NCI-H2081 treated with DMSO at 0.1 percent for 48 hours (cell line): ENCODE measurements at places on chromosomes 16 and 17.

DNA sequence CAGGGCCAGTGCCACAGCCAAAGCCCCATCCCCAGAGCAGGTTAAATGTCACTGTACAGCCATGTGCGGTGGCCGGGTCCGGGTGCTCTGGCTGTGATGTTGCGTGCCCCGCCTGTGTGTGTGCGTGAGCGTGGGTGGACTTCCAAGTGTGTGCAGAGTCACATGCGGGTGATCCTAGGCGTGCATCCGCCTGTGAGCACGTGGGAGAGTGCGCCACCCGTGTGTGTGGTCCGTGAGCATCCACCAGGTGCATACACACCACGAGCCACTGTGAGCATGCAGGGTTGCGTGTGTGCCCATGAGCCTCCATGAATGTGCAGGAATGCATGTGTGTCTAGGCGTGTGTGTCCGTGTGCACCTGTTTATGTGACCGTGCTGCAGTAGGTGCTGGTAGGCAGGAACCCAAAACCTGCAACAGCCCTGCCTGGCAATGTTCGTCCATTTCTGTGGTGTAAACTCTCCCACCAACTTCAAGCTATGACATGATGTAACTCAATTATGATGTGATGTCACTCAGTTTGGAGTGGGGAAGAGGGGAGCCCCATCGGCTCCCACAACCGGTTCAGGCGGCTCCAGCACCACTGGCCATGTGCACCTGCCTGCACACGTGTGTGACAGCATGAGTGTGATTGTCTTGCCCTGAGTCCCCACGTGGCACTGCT is 37.6 kb upstream of the ACSF3 start:
- no peak for DNase-seq

- DNase-seq: no peak
Measured at GRCh38 chr17:5705876-5706576, 121.7 kb upstream of the NLRP1 start.

GRCh38 chr17:32627239-32627996 is 140.6 kb downstream of the CDK5R1 start:
- peak; percentile 98 for DNase-seq

DNA sequence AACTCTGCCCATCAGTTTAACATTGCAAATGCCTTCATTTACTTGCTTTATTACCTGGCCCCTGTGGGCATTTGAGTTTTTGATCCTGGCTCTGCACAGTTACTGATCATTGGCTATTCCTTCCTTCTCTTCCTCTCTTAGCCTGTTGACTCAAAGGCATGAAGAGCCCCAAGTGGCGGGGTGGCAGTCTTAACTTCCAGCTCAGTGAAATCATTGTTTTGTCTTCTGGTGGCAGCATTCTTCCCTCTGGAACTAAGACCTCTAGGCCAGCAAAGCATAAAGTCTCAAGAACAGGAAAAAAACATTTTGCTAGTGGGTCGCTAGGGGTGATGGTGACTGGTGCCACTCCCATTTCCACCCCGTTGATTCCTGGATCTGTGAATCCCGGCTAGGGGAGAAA is 52.3 kb upstream of the MRTFB start:
- no peak for DNase-seq

DNA sequence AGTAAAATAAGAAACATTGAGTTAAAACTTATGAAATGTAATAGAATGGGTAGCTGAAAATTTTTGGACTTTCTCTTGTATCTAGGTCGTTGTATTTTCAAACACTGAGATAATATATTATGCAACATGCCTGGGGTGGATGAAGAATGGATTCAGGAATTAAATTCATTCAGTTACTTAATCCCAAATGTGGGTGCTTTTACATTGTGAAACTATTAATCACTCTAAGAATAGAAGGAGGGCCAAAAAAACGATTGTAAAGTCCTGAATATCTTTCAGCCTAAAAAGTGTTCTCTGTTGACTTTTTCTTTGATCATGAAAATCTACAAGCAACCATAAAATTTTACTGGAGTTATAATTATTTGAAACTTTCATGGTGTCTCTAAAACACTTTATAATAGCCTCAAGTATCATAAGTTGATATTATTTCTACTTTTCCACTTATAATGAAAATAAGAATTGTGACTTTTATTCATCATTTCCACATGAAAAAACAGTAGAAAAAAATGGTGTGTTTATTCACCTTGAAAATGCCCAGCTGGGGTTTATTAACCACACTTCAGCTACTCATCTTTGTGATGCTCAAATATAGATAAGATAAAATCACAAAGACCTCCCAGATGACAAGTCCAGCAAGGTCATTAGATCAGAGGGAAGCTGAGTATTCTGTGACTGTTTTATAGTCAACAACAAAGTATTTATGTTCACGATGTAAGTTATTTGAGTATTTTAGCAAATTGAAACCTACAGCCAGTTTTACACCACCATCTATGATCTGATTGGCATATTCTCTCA is 619.9 kb upstream of the SOX9 start:
- DNase-seq: no peak

DNA sequence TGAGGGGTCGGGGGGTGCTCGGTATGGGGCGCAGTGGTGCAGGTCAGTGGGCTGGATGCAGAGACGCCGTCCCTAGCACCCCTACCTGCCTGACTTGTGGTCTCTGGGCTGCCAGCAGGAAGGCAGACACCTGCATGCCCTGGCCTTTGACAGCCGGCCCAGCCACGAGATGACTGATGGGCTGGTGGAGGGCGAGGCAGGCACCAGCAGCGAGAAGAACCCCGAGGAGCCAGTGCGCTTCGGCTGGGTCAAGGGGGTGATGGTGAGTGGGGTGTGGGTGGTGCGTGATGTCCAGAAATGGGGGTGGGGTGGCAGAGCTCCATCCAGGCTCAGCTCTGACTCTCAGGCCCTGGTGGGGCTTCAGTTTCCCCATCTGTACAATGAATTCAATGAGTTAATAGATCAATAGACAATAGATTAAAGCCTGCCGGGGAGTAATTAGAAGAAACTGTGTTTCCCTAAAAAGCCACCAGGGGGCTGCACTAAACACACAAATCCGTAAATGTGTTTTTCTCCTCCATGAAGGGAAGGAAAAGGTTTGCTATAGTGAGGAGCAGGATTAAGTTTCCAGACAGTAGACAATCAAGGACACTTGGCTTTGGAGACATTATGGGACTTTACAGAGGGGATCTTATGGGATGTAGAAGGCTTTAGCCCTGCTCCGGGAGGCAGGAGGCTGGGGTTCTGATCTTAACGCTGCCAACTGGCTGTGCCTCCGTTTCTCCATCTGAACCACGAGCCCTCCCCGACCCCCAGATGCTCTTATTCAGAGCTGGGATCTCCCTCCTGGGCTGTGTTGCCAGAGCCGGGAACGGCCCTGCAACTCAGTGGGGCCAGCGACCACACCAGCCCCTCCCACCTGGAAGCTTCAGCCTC is 2.2 kb downstream of the SLC12A3 start:
- DNase-seq: no peak

DNA sequence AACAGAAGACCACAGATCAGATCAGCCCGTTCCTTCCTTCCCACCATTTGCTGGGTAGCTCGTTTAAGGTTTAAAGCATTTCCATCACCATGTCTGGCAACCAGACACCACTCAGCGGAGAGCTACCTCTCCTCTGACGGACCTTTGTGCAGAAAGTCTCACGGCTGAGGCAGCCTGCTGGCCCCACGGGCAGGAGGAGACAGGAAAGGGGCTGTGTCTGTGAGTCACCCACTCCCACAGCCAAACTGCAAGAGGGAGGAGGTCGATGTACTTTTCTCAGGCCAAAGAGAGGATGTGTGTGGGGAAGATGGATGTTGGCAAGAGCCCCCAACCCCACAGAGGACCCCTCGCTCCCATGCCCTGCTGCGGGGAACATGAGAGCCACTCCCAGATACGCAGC is 92.1 kb downstream of the ZNF423 start:
- no peak for DNase-seq

- DNase-seq: no peak
Measured at GRCh38 chr16:65034915-65035314, 86.9 kb downstream of the CDH11 start.

- DNase-seq: no peak
Measured at GRCh38 chr17:46025510-46026165, 26.6 kb downstream of the STH start.

DNA sequence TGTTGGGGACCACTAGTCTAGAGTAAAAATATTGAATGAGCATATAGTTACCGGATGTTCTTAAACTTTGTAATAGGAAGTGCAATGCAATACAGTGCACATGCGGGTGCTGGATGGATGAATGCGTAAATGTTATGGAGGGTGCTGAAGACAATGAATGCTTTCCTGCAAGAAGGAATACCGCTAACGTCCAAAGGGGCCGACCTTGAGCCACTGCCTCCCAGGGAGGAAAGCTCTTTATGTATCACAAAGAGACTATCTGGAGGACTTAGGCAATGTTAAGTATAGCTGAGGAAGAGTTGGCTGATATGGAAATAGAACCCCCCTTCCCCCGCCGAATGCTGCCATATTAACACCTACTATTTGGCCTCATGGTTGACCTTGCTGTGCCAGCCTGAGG is 27.5 kb upstream of the SHCBP1 start:
- no peak for DNase-seq

DNA sequence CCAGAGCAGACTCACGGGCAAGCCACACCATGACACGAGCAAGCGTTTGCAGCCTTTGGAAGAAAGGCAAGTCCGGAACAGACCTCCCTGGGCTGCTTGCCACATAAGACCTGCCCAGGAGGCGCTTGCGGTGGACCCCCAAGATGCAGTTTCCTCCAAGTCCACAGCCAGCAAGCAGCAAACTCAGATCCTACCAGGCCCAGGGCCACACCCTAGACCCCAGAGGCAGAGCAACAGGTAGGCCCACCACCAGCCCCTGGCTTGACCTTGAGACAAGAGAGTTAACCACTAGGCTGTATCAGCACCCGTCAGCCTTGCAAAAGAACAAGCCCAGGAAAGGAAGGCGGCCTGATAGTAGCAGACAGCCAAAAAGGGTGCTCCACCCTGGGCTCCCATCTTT is 2.3 kb downstream of the FAAP100 start:
- no peak for DNase-seq

- DNase-seq: no peak
Measured at GRCh38 chr17:13003454-13003851, 14.4 kb downstream of the ELAC2 start.

- DNase-seq: no peak
Measured at GRCh38 chr17:46194393-46195216, 1.4 kb upstream of the KANSL1 start.

GRCh38 chr17:69480245-69480644 is 65.7 kb downstream of the MAP2K6 start:
- DNase-seq: no peak

DNA sequence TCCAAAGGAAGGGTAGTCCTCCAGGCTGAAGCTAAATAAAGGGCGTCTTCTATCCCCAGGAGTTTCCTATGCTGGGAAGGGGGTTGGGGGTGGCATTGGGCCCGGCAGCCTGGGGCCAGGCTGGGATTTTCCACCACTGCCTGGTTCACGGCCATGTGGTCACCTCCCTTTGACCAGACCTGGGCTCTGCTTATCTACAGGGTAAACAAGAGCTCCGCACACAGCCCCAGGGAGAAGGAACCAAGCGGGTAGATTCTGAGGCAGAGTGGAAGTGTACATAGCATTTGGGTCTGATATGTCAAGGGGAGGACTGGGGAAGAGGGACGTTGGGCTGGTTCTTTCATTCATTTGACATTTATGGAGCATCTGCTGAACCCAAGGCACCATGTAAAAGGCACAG is 27.2 kb upstream of the TMEM220 start:
- no peak for DNase-seq

DNA sequence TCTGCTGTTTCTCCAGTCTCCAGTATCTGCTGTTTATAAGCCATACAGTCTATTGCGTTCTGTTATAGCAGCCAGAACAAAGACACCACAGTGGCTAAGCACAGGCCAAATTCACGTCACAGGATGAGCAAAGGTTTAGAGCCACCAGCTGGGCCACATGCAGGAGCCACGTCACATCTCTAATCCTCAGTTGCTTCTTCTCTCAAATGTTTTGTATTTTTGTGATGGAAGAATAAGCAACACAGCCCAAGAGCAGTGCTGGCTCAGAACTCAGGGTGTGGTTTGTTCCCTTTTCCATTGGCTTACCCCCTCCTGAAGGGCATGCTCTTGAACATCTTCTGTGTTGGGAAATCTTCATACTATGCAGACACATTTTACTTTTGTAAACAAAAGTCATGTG is 309.4 kb upstream of the CDH5 start:
- no peak for DNase-seq

DNA sequence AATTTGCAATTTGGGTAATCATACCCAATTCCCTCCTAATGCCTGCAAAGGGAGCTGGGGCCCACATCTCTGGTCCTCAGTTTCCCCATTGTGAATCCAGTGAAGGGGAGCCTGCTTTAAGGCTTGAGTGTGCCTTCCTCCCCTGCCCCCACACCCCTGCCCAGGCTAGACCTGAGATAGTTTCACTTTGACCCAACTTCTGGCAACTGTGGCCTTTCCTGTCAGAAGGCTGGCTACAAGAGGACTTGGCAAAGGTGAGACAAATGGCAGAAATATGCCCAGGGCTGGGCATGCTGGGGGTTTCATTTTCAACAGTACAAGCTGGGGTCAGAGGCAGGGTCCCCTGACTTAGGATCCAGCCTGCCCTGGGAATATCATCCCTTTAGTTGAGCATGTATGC is 10.0 kb downstream of the SOCS1 start:
- DNase-seq: no peak

DNA sequence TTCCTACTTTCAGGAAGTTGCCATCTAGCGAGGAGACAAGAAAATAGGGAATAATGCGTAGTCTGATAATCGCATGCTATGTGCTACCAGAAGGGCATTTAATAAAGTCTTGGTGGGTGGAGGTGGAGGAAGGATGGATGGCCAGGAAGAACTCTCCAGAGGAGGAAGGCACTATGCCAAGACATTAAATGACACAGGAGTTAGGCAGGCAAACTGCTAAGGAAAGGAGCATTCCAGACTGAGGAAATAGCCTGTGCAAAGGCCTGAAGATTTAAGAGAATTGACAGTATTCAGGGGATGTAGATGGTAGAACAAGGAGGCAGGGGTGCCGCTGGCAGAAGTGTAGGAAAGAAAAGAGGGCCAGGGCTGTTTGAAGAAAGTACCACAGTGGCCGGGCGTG is 19.3 kb upstream of the ARHGAP44 start:
- DNase-seq: no peak

GRCh38 chr17:57402681-57403180 is 146.4 kb downstream of the MSI2 start:
- no peak for DNase-seq

DNA sequence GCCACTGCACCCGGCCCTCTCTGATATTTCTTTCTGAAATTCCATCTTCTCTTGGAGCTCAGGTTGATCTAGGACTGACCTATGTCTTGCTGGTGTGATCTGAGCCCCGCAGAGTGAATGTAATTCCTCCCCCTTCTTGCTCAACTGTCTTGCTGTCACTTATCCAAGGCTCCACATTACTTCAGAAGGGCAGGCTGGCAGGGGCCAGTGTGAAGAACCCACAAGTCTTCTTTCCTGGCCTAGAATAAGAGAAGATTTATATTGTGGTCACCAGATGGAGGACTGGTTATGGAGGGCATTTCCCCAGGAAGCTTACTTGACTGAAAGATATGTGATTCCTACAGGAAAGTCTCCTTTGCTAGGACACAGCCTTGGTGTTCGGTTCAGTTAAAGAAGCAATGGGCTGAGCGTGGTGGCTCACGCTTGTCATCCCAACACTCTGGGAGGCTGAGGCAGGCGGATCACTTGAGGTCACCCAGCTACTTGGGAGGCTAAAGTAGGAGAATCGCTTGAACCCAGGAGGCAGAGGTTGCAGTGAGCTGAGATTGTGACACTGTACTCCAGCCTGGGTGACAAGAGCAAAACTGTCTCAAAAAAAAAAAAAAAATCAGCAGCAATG is 13.4 kb downstream of the ITGAL start:
- DNase-seq: no peak

- no peak for DNase-seq
Measured at GRCh38 chr17:21353326-21354010, 22.7 kb upstream of the KCNJ12 start.

- DNase-seq: no peak
Measured at GRCh38 chr17:6536566-6537065, 19.7 kb downstream of the PITPNM3 start.
